ENCODE measurements at places on chromosomes 12 and 14.

DNA sequence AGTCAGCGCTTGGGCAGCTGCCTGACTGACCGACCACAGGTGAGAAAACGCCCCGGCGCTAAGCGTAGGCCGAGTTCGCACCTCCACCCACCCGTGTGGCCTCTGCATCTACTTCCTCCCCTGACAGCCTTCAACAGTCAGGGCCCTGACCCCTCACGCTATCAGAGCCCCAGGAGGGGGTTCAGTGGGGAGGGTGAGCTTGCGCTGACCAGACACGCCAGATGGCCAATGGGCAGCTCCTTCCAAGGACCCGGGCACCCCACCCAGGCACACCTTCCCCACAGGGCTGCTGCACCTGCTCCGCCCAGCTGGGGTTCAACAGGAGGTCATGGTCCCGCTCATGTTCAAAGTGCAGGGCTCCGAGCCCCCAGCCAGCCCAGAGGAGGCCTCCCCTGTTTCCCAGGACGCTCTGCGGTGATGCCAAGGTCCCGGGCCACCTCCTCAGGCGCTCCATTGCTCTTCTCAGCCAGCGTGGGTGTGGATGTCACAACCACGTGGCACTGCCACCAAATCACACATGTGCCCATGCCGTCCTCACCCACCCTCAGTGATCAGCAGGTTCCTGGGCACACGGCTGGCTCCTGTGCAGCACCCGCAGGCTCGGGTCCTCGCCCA lies 48.7 kb upstream of the BCL11B start:
- no peak for DNase-seq

DNA sequence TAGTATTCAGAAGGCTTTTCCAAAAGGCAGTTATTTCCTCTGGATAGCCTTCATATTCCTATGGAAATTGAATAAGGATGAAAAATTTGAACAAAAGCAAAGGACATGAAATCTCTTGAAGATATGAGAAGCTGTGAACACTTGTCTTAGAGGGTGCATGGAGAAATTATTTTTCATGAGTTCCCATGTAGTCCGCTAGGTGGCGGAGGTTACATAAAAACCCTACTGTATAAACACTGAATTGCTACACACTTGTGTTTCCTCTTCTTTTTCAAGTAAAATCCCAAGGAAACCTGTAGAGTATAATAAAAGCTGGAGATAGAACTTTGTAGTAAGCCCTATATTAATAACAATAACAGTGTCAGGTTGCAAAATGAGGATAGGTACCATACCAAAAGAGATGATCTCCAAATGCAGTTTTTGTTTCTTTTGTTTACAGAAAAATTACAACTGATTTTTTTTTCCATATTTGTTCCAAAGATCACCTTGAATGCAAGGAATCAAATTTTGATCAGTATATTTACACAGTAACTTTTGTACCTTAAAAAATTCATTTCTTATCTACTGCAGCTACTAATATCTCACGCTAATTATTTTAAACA lies 37.8 kb upstream of the OR4E1 start:
- peak; percentile 5 for DNase-seq

GRCh38 chr12:123131879-123132402 lies 18.9 kb downstream of the PITPNM2 start:
- DNase-seq, result no peak

- no peak for DNase-seq
Observed at GRCh38 chr12:95909871-95910270, 32.5 kb downstream of the CCDC38 start.

DNA sequence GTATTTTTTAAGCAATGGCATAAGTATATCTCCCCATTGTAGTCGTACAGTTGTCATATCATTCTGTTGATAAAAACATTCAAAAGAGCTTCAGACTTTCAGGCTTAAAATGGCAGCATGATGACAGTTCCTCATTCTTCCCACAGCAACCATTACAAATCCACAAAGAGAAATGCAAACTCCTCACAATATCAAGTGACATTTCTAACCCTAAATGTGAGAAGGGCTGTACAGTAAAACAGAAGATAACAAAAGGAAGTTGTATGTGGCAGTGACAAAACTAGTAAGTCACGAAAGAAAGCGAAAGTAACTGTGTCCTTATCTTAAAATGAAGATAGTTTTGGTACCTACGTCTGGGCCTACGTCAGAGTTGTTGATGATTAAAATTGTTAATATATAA lies 46.7 kb downstream of the GXYLT1 start:
- no peak for DNase-seq

GRCh38 chr14:58107947-58108552 lies 44.0 kb downstream of the ARMH4 start:
- peak; percentile 66 for DNase-seq

DNA sequence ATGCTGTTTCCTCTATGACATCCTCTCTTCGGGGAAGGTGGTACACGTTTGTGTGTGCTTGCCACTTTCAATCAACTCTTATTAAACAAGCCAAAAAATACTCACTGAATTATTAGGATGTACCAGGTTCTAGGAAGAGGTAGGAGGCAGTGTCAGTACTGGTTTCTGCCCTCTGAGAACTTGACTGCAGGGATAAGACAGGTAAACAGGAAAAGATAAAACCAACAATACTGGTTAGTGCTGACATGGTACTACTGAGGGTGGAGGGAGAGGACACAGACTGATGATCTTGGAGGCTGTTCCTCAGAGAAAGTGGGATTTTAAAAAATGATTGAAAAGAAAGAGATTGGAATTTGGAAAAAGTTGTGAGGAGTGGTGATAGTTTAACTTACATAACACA lies 295.2 kb upstream of the PWP1 start:
- DNase-seq, result no peak

DNA sequence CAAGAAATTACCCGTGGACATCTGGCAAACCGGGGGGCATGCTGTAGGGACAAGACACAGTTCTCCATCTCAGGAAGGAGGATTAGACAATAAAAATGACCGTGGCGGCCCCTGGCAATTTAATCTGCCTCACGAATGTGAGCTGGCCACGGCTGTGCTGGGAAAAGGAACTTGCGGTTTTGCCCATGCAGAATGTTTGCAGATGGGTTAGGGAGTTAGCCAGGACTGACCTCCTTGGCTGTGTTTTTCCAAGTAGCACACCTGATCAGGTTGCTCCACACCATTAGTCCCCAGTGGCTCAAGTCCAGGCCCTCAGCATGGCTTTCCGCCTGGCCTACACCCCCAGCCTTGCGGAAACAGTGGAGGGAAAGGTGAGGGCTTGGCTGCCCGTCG lies 20.8 kb downstream of the TPCN1 start:
- DNase-seq, result no peak

DNA sequence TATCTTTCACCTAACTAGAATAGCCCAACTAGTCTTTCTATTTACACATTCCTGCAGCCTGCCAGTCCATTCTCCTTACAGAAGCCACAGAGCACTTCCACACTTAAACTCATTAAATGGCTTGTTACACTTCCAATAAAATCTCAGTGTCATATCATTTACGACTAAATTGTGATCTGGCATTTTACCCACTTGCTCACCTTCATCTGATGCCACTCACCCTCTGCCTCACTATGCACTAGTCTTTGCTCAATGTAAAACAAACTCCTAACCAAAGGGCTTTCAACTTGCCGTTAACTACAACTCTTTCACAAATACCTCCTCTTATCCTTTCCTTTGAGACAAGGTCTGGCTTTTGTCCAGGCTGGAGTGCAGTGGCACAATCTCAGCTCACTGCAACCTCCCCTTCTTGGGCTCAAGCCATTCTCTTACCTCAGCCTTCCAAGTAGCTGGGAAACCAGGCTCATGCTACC lies 24.1 kb downstream of the YAF2 start:
- peak; percentile 22 for DNase-seq

DNA sequence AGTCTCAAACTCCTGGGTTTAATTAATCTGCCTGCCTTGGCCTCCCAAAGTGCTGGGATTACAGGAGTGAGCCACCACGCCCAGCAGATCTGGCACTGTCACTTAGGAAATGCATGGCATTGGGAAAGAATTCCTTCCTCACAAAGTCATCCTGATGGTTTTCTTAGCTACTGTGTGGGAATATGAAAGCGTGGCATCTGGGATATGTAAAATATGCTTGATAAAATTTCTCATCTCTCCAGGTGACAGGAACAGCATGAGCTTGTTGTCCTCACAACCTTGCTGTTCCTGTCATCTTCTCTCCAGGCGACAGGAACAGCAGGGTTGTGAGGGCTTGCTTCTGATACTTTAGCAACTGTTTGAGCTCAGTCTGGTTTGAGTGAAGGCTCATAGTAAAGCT lies 16.1 kb upstream of the AICDA start:
- no peak for DNase-seq
